Common myeloid progenitor, CD34-positive (primary cell): ENCODE measurements at places on chromosomes 12 and 14.

GRCh38 chr12:17982556-17982955 is 107.4 kb downstream of the RERGL start:
- no peak for DNase-seq

GRCh38 chr14:83255727-83256090 is 1722.1 kb upstream of the SEL1L start:
- DNase-seq = no peak

DNA sequence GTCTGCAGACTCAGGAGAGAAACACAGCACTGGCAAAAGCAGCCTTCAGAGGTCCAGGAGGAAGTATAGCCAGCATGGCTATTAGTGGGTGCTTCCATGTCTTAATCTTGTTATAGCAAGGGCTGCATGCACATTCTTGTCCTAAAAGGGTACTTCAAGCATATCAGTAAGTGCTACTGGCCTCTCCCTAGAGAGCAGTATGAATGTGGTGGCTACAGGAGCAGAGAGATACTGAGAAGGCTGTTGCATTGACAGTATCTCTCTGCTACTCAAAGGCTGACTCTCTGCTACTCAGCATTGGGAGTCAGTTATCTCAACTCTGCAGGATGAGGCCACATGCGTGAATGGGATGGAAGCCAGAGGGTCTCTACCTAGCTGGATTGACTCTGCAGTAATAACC is 2.0 kb downstream of the GARIN6 start:
- no peak for DNase-seq

GRCh38 chr12:18955594-18955993 is 173.9 kb upstream of the PLEKHA5 start:
- DNase-seq = no peak

DNA sequence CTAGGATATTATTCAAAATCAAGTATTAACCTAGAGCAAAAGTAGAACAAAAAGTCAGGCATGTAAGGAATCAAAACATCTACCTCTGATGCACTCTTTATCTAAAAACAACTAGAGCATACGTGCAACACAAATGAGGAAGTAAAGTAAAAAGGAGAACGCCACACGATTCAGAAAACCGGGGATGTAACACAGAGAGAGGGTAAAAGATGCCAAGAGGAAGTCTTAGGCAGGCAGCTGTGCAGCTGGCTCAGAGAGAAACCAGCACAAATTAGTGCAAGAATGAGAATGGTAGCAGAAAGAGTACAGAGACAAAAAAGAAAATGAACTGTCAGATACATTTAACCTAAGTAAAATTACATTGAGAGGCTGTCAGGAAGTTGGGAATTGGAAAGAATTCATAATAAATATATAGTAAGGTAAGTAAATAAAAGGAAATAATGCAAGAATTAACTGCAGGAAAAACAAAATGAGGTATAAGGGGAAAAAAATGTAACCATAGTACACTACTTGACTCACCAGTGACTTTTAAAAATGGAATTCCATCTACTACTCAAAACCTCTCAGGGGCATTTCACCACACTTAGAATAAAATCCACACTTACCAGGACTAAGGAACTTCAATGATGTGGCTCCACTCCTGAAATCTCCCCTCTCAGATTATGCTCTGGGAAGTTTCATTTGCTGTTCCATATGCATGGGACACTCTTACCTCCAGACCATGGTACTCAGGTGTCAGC is 17.1 kb downstream of the BCAT1 start:
- peak; percentile 95 for DNase-seq

- DNase-seq = no peak
Measured at GRCh38 chr12:38163442-38163801, 153.2 kb upstream of the ALG10B start.

DNA sequence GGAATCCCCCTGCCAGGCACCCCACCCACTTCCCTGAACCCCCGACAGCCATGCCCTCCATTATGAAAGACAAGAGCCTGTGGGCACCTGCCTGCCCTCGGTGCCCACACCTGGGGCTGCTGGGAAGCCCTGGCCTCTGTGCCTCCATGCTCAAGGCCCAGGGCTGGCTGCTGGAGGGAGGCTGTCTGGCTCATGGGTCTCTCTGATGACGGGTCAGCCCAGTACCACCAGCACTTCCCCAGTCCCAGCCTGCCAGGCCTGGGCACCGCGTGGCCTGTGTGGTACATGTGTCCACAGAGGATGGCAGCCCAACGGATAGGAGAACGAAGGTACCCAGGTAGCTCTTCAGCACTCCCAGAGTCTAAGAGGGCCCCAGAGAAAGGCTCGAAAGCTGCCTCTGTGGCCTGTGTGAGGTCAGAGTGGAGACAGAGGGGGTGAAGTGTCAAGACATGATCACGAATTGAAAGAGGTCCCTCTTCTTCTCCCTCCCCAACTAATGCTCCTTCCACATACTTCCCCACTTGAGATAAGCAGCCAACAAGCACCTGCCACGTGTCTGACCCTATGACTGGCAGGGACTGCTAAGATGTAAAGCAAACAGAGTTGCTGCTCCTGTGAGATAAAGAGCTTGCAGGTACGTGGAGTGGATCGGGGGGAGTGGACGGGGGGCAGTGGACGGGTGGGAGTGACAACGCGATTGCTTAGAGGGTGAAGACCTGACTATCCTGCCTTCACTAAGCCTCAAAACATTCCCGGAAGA is 21.2 kb downstream of the FBLN5 start:
- no peak for DNase-seq

GRCh38 chr14:39704594-39704993 is 272.4 kb upstream of the FBXO33 start:
- DNase-seq = no peak

DNA sequence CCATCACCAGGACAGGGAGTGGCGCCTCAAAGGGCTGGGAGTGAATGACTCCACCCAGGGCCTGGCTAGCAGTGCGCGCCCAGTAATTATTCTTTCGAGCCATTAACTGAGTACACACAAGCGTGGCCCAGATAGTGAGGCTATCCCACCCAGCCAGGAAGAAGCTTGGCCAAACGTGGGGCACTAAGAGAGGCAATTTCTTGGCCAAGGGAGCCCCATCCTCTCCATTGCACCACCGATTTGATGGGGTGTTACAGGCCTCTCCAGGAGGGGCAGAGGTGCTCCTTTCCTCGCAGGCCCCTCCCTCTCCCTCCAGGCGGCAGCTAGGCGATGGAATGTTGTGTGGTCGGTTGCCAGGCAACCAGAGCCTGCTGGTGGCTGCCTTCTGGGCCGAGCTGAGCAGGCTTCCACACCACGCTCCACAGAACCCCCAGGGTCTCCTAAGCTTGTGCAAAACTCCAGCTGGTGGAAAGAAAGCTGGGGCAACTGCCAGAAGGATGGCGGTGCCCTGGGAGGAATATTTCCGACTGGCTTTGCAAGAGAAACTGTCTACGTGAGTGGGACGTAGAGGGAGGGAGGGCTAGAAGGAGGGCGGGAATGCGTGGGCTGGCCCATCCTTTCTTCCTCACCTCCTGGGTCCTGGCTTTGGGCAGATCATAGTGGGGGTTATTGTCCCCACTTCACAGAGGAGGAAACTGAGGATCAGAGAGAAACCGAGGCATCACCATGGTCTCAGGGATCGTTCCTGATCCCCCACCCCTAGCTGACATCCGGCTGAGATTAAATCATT is at the start of gene CFAP73:
Gene CFAP73, plus strand, starts transcription at position 364 of the 790 bp plus-strand sequence. Its CDS starts 134 bp downstream, at position 498.
- peak; percentile 94 for DNase-seq

- peak; percentile 72 for DNase-seq
Measured at GRCh38 chr12:132475304-132476037, 14.5 kb upstream of the FBRSL1 start.

DNA sequence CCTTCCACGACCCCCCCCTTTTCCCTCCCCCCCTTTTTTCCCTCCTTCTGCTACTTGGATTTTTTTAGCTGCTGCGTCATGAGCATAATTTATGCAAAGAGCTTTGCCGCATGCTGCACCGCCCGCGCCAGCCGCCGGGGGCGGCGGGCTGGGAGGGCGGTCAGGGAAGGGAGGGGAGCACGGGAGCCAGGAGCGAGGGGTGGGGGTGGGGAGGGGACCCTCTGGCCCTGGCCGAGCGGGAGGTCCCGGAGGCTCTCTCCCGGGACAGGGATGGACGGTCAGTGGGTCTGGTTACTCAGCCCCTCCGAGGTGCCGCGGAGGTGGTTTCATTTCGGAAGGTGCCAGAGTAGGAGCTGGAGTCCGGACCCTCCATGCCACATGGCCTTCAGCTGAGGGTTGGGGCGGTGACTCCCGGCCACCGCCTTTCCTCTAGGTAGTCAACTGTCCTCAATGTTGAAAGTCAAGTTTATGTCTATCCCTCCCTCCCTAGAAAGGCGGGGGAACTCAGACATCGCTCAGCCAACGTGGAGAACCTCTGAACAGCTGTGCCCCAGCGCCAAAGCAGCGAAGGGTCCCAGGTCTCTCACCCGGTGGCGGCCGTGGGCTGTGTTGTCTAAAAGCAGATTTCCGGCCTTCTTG is at the start of gene POU6F1:
Gene POU6F1, minus strand, starts transcription at position 95 of the 639 bp plus-strand sequence. CDS start 11,226 bp downstream, outside the sequence.
- DNase-seq = peak; percentile 89

GRCh38 chr12:64063121-64063520 is 159.0 kb downstream of the KICS2 start:
- no peak for DNase-seq

- DNase-seq = no peak
Measured at GRCh38 chr12:115758183-115758582, 519.3 kb downstream of the MED13L start.

DNA sequence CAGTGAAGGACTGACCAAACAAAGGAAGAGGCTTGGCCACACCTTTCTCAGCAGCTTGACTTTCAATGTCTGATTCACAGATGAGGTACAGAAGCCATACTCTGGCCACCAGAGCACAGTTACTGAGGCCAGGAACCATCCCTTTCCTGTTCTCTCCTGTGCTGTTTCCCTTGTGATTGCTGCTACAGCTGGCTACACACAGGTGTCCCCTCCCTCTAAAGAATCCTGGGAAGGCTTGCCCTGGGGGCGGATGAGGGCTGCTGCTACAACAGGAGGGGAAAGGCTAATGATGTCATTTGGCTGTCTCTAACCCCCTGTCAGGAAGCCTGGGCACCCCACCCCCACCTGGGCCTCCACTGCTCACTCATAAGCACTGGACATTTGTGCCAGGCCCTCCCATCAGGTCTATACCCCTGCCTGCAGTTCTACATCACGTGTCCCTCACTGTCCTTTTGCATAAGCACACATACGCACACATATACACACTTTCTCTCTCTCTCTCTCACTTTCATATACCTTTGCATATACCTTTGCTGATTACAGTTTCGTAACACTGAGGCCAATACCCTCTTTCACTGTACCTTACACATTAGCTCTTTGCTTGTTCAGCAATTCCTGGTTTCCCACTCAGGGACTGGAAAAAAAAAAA is 41.4 kb downstream of the PRPF40B start:
- no peak for DNase-seq

DNA sequence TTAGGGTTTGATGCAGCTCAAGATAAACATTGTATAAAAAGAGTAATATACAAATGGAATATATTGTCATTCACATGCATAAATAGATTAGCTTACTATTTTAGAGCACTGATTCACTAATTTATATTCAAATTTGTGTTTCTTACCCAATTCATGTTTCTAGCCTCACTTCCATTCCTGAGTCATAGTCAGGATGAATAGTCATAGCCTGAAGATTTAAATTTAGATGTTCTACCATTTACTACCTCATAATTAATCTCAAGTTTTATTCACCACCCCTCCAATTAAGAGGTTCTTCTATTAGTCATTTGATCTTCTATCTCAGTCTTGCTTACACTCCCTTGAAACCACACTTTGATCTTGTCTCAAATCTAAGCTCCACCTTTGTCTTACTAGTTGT is 38.7 kb downstream of the ANO4 start:
- DNase-seq = no peak

DNA sequence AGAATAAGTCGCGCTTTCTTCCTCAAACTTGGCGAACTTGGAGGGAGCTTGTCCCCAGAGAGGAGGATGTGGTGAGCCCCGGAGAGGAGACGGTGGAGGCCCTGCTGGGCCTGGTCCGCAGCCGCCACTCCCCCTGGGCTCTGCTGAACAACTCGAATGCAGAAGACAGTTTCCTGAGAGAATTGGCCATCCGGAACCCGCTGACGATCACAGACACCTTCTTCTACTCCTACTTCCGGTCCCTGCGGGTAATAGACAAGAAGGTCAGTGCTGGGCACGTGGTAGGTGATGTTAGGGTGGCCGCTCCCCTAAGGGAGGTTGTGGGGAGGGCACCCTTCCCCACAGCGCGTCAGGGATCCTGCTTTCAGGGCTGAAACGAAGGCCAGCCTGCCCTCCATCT is 1.6 kb downstream of the LRRC43 start:
- DNase-seq = peak; percentile 54

- no peak for DNase-seq
Measured at GRCh38 chr12:93552427-93552826, 20.0 kb upstream of the SOCS2 start.

DNA sequence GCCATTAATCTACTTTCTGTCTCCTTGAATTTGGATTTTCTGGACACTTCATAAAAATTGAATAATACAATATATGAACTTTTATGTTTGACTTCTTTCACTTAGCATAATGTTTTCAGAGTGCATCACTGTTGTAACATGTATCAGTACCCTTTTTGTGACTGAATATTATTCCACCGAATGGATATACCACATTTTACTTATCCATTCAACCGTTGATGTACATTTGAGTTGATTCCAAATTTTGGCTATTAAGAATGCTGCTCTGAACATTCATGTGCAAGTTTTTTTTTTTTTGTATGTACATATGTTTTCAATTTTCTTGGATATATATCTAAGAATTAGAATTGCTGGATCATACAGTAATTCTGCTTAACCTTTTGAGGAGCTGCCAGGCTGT is 43.2 kb downstream of the CPSF2 start:
- no peak for DNase-seq

DNA sequence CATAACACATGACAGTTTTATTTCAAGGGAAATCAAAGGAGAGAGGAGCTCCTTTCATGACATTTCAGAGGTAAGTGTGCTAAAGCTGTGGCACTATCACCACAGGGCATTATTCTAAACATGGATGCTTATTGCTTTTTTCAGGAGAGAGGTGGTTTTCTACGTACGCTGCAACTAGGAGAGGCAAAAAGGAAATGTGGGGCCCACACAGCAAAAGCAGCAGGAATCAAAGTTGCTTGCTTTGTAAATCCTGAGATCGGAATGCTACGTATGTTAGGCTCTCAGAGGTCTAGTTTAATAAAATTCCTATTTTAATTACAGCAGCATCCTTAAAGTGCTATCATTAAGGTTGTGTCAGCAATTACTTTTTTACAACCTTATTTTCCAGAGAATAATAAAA is 55.0 kb upstream of the GRIP1 start:
- DNase-seq = no peak

DNA sequence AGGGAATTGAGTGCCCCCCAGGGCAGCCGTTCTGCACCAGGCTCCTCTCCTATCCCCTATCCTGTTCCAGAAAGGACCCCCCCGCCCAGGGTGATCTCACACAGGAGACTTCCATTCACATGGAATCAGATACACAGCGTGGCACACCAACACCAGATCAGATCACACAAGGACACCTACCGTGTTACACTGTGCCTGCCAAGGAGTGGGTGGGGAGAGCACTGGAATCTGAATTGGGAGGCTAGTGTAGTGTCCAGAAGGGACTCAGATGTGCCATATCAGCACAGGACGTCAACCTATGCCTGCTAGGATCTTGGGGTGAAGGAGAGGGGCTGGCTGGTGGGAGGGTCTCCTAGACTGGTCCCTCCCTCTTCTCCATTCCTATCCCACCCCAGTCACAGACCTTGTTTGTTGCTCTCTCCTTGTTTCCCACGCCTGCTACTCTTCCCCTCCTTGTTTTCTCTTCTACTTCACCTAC is 2.3 kb downstream of the PTMS start:
- DNase-seq = no peak
